Foreskin keratinocyte (primary cell): ENCODE measurements at places on chromosomes 11 and 22.

- DNase-seq = no peak
Measured at GRCh38 chr11:101706541-101706940, 122.7 kb upstream of the TRPC6 start.

GRCh38 chr11:18254781-18255361, 6.4 kb upstream of the SAA2 start:
- no peak for DNase-seq

DNA sequence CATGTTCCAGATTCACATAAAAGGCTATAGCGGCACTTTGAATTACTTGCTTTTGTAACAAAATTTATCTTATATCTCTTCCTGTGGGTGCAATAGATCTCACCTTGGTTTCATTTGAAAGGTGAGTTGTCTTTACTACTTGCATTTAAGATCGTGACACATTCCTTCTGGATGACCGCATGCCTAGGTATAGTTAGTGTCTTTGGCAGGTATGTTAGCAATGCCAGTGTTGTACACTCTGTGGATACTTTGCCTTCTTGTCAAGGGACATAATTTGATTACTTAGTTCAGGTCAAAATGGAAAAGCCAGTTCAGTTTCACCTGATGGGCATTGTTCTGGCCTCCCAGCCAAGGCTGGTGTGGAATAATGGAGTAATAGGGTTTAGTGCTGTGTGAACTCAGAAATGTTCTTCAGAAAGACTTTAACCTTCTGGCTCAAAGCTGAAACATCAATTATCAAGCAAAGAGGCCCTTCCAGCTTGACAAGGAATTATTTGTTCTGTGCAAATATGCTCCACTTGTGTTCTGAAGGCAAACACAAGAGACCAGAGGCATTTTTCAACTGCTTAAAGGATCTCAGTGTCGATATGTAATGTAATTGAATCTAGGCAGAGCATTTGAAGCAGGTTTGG, 64.6 kb downstream of the AMOTL1 start:
- no peak for DNase-seq

- DNase-seq = no peak
Measured at GRCh38 chr11:117747892-117748291, 49.1 kb downstream of the DSCAML1 start.

- no peak for DNase-seq
Measured at GRCh38 chr22:29784451-29785361, 17.5 kb downstream of the UQCR10 start.

DNA sequence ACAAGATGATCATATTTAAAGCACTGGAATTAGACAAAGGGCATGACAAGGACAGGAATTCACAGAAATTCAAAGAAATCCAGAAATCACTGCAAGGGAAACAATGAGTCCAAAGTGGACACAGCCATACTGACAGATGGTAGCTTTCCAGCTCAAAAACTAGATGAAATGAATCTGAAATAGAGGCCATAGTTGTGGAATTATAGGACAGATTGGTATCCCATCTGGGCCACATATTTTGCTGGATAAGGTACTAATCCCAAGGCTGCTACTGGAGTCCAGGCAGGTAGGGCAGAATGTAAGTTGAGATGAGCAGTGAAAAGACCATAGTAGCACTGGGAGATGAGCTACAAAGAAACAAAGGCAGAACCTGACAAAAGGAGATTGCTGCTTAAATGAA, 258.3 kb upstream of the ANO3 start:
- DNase-seq = no peak

DNA sequence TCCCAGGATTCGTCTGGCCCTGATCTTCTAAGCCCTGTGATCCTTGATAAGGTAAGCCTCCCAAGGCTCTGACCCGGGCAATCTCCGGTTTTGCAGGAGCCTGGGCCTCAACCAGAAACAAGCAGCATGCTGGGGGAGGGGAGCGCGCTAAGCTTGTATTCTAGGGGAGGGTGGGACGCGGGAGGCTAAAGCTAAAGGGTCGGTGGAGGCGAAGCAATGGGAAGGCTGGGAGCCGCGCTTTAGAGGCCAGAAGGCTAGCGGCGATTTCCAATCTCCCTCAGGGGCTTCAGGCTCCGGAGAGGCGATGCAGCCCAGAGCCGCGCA, 753 bp downstream of the PTPN5 start:
- DNase-seq = no peak

DNA sequence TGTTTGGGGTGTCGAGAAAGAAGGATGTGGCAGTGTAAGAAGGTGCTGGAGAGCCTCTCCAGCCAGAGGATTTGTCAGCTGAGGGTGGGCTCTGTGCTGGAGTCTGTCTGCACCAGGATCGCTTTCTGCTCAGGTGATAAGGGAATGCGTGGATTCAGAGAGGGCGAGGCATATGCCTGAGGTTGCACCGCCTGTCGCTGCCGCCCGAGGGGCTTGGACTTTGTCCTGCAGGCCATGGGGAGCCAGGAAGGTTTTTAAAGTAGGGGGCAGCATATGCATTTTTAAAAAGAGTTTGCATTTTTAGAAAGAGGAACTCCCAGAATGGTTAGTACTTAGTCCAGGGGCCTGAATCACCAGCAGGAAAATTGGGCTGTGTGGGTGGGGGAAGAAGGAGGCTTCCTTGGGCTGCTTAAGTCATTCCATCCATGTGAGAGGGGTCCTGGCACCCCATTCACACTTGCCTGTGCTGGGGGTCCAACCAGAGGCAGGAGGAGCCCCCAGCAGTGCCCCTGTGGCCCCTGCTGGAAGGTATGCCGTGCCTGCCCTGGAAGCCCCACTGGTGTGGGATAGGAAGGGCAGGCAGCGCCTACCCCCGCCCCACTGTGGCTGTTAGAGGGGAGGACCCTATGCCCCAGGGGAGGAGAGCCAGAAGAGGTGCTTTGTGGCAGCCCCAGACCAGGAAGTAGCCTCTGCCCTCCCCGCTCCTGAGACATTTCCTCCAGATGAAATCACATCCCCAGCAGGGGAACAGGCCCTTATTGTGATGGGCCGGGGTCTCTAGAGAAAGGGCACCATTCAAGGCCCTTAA, 35.8 kb upstream of the MYRF start:
- no peak for DNase-seq

GRCh38 chr11:128755564-128755963, 61.7 kb downstream of the FLI1 start:
- no peak for DNase-seq

DNA sequence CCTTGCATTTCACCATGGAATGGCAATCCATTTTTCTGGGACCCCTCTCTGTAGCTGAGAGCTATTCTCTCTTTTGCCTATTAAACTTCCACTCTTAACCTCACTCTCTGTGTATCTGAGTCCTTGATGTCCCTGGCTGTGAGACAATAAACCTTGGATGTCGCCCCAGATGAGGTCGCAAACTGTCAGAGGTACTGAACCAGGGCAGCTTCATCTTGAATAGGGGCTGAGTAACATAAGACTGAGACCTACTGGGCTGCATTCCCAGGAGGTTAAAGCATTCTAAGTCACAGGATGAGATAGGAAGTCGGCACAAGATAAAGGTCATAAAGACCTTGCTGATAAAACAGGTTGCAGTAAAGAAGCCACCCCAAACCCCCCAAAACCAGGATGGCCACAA, 68.0 kb downstream of the RSF1 start:
- no peak for DNase-seq

GRCh38 chr22:50544078-50544745, 1.5 kb upstream of the KLHDC7B start:
- DNase-seq = peak; percentile 50

DNA sequence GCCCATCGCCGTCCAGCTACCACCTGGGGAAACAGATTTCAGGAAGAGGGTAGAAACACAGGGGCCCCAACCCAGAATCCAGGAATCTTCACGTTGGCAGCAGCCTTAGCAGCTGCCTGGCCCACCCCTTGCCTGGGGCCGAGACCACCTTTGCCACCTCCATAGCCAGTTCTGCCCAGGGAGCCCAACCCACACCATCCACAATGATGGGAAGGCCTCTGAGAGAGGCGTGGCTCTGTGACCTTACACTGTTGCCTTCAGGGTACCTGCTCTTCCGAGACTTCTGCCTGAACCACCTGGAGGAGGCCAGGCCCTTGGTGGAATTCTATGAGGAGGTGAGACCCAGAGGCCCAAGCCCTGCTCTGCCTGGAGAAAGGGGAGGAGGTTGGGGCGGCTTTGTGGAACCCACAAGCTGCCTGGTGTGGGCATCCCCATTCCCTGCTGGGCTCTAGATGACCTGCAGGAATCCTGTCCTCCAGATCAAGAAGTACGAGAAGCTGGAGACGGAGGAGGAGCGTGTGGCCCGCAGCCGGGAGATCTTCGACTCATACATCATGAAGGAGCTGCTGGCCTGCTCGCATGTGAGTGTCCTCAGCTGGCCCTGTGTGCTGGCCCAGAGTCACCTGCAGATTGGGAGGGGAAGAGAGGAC, 10.0 kb upstream of the ANKRD13D start:
- DNase-seq = no peak

DNA sequence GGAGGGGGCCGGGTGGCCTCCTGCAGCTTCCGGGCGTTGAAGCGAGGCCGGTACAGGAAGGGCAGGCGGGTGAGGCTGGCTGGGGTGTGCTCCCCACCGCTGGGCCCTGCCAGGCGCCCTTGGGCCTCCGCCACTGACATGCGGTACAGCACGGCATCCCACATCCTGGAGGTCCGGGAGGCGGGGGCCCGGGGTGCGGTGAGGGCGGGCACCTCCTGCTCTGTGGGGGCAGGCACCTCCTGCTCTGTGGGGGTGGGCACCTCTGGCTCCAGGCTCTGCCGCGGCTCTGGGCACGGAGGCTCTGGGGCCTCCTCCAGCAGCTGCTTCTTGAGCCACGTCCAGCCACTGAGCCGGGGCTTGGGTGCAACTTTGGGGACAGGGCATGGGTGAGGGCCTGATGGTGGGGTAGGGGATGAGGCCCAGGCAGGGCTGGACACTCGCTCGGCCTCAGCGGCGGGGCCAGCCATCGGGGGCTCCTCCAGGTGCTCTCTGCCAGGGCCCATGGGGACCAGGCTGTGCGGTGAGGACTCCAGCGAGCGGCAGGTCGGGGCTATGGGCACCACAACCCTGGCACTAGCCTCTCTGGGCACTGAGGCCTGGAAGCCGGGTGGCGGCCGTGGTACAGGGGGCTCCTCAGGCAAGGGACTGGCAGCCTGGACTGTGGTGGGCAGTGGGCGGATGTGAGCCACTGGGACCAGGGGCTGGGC, 2.3 kb downstream of the PRR33 start:
- DNase-seq = no peak

- DNase-seq = no peak
Measured at GRCh38 chr22:37632174-37633088, 7.0 kb upstream of the SH3BP1 start.

GRCh38 chr11:64275031-64275800, 9.2 kb downstream of the BAD start:
- DNase-seq = no peak

DNA sequence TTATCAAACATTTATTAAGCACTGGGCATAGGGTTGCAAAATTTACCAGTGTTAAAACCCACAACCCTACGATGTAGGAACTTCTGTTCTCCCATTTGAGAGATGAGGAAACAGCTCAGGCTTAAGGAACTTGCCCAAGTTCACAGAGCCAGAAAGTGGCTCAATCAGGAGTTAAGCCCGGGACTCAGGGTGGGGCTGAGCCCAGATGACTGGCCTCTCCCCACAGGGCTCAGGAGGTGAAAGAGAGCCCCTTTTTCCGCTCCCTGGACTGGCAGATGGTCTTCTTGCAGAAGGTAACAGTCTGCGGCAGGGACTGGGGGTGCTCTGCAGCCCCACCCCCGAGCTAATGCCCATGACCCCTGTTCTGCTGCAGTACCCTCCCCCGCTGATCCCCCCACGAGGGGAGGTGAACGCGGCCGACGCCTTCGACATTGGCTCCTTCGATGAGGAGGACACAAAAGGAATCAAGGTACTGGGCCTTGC, 5.6 kb upstream of the ANKRD13D start:
- DNase-seq = no peak

DNA sequence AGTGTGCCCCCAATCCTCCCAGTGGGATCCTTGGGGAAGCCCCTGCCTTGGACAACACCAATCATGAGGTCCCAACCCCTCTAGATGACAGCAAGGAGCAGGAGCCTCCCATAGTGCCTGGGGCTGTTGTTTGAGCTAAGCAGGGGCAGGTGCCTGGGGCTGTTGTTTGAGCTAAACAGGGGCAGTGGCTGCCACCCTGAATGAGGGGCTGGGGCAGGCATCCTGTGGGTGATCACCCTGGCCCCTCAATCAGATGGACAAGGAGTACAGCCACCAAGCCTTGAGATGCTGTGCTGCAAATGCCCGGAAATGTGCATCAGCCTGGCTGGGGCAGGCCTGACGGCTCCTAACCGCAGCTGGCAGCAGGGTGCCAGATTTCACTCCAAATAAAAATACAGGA, 66.7 kb downstream of the MYEOV start:
- DNase-seq = no peak

DNA sequence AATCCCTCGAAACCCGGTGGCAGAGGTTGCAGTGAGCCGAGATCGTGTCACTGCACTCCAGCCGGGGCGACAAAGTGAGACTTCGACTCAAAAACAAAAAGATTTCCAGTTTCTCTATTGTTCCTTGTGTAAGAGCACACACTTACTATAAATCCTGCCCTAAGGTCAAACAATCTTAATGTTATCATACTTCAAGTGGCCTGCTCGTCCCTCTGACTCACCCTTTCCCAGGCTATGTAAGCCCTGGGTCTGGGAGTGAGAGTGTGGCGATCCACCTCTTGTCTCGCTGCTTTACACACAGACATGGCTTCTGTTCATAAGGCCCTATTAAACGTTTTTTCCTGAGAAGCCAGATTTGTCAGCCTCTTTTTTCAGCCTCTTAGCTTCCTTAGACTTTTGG, 24.4 kb upstream of the A4GALT start:
- no peak for DNase-seq

- DNase-seq = peak; percentile 73
Measured at GRCh38 chr11:115739878-115740277, 235.7 kb upstream of the CADM1 start.

GRCh38 chr11:108125096-108125495, 3.7 kb downstream of the ACAT1 start:
- no peak for DNase-seq

GRCh38 chr11:13776134-13776815, 107.8 kb downstream of the FAR1 start:
- no peak for DNase-seq

- DNase-seq = no peak
Measured at GRCh38 chr11:5398936-5399335, 15.3 kb downstream of the OR51M1 start.

- no peak for DNase-seq
Measured at GRCh38 chr11:120122924-120123683, 14.8 kb downstream of the TRIM29 start.

- DNase-seq = no peak
Measured at GRCh38 chr22:23116506-23117263, 25.1 kb downstream of the RSPH14 start.

DNA sequence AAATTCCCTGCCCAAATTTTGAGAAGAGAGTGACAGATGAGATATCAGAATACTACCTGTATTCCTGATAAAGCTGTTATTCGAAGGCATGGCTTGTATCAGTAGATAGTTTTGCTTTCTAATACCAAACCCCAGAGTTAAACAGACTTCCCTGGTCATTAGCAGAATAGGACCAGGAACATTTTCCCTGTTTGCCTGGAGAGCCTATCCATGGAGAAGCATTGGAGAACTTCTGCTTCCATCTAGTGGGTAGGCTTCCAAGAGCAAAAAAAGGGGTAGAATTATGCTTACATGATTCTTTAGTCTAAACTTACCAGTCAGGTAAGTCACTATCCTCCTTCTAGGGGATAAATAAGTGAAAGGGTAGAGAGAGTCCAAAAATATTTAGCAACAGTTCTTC, 14.2 kb downstream of the PDE3B start:
- no peak for DNase-seq

GRCh38 chr11:117766576-117766975, 30.4 kb downstream of the DSCAML1 start:
- no peak for DNase-seq

- DNase-seq = no peak
Measured at GRCh38 chr22:40602231-40602630, 34.3 kb downstream of the MRTFA start.
